ENCODE measurements at places on chromosomes 12 and 14.

DNA sequence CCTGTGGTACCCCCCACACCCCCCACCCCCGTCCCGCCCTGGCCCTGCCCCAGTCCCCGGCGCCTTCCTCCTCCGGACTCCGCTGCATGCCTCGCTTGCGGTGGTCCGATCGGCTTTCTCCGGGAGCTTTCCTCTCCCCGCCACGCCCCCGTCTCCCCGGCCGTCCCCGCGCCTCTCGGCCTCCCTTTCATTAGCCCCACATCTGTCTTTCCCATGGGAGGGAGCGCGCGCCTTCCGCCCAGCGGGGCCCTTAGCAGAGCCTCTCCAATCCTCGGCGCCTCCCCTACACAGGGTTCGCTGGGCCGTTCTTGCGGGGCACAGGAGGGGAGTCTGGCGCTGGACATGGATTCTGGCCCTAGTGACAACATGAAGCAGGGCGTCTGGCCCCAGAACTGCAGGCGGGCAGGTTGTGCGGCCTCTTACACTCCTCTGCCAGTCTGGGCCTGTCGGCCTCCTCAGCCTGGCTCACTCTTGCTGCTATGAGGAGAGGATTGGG lies 1.5 kb upstream of the EFS start:
- no peak for DNase-seq

DNA sequence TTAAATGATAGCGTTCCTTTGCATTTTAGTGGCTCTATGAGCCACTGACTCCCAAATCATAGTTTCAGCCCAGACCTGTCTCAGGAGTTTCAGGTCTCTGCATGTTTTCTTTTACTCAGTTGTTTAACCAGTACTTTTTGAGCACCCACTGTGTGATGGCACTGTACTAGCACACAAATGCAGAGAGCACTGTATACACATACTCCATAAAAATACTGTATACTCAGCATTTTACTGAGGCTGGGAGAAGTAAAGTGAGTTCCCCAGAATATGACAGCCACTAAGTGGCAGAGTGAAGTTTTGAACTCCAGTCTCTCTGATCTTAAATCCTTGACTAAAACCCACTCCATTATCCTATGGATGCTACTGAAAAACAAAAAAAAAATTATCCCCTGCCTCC lies 76.0 kb upstream of the HSPB8 start:
- DNase-seq: no peak

- DNase-seq: peak; percentile 23
Observed at GRCh38 chr14:36661506-36662257, at the start of gene PAX9. Gene PAX9 (plus strand): TSS chr14:36661860. CDS start chr14:36662090, 230 bp downstream.

GRCh38 chr12:64780531-64781279 lies 21.5 kb upstream of the GNS start:
- no peak for DNase-seq

DNA sequence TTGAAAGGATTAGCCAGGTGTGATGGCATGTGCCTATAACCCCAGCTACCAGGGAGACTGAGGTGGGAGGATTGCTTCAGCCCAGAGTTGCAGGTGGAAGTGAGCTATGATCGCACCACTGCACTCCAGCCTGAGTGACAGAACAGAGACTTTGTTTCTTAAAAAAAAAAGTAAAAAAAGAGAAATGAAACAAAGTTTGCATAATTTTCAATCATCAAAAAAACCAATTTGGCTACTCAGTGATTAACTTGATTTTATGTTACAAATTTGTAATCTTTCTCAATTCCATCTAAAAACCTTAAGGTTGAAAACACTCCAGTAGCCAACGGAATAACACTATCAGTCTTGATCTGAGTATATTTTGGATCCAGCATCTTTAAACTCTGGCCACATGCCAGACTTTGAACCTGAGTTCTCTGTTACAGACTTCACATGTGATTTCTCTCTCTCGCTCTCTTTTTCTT lies 12.6 kb upstream of the DENND5B start:
- no peak for DNase-seq

DNA sequence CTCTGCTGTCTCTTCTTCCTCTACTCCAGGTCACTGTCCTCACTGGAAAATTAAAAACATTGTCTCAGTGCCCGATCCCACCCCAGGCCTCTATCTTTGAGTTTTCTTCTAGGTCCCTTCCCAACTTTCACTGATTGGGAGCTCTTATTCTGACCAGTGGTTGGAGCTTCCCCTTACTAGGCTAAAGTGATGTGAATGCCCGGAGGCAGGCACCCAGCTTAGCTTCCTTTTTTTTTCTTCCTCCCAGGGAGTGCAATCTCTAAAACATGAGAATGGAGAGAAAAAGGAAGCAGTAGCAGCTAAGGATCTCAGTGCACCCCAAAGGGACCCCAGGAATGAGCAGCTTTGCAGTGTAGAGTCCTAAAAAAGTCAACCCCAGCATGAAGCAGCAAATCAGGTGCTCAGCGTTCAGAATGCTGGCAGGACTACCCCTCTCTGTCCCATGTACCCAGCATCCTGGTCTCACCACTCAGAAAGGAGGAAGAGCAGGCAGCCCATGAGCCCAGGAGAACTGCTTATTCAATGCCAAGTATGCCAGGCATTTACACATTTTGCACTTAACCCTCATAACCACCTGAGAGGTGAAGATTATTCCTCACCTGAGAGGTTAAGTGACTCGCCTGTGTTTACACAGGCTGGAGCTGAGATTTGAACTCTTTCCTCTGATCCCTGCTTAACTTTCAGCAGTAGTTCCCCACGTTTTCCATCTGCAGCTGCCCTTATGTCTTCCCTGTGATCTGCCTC lies 146.2 kb upstream of the PWP1 start:
- no peak for DNase-seq

GRCh38 chr14:24143511-24143910 lies 2.1 kb upstream of the EMC9 start:
- no peak for DNase-seq

DNA sequence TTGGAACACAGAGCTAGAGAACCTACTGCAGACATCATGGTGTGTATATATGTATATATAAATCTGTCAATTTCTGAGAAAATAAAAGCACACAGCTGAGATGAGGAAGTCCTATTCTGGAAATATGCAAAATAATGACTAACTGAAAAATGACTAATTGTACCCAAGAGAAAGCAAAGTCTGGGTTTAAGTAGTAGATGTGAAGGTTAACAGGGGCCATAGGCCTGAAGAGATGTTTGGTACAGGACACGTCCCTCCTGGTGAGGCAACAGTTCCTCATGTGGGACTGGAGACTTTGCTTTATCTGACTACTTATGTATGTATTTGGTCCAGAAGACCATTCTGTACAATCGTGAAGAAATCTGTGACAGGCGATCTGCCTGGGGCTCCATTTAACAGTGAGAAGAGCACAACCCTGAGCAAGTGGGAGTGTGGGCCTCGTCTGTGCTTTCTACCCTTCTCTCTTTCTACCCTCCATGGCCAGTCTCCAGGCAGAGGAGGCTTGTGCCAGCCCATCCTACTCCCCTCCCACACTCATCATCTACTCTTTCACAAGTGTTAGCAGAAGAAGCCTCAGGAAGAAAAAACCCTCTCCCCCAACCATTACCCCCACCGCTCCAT lies 67.5 kb downstream of the SLC41A2 start:
- DNase-seq: no peak

DNA sequence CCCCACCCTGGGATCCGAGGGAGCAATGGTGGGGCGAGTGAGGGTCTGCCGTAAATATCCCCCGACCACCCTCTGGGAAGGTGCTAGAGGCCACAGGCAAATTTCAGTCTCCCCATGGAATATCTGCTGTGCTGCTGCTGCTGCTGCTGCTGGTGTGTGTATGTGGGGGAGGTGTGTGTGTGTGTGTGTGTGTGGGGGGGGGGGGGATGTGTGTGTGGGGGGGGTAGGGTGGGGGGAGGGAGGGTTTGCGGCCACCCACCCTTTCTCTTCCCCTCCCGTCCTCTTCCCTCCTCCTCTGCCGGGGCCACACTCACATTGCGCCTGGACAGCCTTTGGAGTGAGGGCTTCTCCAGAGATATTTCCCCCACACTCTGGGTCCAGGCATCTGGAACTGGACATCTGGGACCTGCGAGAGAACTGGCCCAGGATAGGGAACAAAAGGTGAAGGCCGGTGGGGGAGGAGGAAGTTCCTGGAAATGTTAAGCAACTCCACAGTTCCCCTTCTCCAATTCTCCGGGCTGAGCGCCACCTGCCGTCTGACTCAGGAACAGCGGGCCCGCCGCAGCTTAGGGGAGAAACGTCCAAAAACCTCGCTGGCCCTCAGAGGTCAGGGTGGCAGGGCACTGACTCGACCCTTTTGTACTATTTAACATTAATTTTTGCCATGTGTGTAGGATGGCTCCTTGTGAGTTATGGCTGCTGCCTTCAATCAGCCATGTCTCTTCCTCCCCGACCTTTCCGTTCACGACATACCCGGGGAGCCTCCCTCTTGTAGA lies at the start of gene C1RL:
Gene C1RL (minus strand): TSS at position 419 of the 776 bp plus-strand sequence. CDS start 34 bp downstream, at position 385.
- DNase-seq: peak; percentile 80

DNA sequence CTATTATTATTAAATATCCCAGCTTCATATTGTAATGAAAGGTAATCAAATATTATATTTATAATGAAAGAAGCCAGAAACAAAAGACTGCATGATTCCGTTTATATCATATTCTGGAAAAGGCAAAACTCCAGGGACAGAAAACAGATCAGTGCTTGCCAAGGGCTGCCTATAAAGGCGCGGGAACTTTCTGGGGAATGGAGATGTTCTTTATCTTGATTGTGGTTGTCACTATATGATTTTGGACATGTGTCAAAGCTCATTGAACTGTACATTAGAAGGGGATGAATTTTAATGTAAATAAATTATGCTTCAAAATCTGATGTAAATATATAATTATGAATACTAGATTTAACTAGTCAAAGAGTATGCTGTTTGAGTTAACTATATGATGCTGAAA lies 115.4 kb upstream of the KRAS start:
- no peak for DNase-seq

GRCh38 chr12:46486588-46486987 lies 114.0 kb upstream of the SLC38A2 start:
- DNase-seq: no peak

GRCh38 chr12:122350141-122350848 lies 72.2 kb downstream of the CLIP1 start:
- no peak for DNase-seq

DNA sequence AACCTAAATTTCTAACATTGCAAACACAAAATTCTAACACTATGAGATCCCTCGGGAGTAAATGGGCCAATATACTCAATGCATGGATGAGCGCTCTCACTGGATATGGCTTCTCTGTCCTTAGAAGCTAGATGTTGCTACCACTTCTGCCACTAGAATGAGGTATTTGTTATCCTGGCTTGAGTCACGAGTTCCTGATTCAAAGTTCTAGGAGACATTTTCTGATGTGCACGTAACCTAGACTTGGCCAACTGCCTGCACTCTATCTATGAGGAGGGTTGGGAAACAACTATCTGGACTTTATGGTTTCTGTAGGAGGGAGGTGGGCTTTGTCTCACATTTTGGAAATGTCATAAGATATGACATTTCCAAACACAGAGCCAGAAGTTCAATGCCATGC lies 37.6 kb downstream of the FERMT2 start:
- no peak for DNase-seq

DNA sequence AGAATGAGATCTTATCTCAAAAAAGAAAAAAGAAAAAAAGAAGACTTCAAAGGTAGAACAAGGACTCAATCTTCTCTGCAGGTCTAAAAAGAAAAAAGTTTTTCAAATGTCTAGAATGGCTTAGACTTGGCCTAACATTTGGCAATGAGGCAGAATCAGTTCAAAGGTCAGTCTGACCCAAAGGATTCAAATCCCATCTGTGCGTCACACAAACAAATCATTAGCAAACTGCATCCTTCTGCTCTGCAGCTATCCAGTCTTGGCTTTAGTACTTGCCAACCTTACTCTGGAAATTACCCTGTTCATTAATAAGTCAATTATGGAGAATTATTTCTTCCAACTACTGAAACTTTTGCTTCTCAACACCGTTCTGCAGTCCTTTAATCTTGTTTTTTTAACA lies 3.1 kb downstream of the YAF2 start:
- no peak for DNase-seq

- no peak for DNase-seq
Observed at GRCh38 chr14:73717266-73717665, 3.1 kb upstream of the PNMA1 start.

- DNase-seq: no peak
Observed at GRCh38 chr12:116749884-116750283, 11.8 kb downstream of the RNFT2 start.

DNA sequence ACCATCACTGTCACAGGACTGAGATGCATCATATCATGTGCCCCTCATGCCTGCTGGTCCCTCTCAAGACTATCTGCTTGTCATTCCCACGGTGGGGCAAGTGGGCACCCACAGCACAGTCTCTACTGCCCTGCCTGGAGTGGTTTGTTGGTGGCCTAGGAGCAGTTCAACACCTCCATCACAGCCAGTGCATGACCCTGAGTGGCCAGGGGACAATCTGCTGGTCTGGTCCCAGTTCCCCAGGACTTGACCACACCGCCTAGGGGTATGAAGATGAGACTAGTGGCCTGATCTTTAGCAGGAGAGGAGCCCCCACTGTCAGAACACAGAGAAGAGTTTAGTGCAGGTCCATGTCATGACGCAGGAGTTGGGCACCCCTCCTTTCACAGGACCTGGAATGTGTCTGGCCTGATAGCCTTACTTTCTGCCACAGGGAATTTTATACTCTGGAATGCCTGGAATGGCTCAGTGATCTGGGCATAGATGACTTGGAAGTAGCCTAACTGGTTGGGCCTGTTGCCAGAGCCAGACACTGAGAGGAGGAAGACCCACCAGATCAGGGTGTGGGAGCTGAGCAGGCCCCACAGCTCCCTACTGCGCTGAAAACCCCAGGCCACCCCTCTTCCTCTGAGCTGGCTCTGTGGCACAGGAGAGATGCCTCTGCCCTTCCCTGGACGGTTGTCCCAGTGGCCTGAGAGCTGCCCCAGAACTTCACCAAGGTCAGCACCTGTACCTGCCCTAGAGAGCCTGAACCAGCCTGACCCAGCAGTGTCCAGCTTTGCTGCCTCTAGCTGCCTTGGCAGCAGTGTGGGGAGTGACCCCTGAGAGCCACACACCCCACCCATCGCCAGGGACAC lies 83.3 kb downstream of the PUS7L start:
- no peak for DNase-seq

- no peak for DNase-seq
Observed at GRCh38 chr12:74614426-74614825, 76.8 kb downstream of the ATXN7L3B start.

DNA sequence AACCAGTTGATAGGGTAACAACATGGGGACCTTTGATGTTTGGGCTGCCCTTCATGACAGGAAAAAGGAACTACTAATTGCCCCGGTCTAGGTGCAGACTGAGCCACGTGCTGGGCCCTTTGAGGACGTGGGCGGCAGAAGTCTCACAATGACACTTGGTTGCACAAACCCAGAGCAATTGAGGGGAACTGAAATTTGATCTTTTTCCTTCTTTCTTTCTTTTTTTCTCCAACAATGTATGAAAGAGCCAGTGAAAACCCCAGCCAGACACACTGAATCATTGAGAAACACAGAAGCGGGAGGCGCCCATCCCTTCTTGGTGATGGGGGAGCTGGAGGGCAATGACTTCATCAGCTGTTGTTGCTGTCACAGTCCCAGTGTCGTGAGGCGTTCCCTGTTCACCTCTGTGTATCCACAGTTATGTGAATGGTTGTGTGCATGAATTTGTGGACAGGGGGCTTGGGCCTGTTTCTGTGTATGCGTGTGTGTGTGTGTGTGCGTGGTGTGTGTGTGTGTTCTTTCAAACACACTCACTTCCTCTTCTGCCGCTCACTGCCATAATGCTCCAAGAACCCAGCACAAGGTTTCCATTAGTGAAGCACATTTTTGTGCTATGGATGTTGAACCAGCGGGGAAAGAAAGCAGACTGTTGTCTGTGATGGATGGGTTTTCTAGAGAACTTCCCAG lies 137.5 kb upstream of the CCND2 start:
- DNase-seq: peak; percentile 80

GRCh38 chr12:55142669-55143565 lies 16.7 kb downstream of the OR9K2 start:
- DNase-seq: peak; percentile 42

- DNase-seq: no peak
Observed at GRCh38 chr12:19288603-19289244, 150.6 kb upstream of the AEBP2 start.
